ENCODE measurements at places on chromosomes 11 and 22.
A peak's percentile ranks its signal among the peaks of the same experiment; 100 is the strongest.

GRCh38 chr11:73262851-73263495, 9.2 kb upstream of the P2RY6 start:
- DNase-seq = no peak

DNA sequence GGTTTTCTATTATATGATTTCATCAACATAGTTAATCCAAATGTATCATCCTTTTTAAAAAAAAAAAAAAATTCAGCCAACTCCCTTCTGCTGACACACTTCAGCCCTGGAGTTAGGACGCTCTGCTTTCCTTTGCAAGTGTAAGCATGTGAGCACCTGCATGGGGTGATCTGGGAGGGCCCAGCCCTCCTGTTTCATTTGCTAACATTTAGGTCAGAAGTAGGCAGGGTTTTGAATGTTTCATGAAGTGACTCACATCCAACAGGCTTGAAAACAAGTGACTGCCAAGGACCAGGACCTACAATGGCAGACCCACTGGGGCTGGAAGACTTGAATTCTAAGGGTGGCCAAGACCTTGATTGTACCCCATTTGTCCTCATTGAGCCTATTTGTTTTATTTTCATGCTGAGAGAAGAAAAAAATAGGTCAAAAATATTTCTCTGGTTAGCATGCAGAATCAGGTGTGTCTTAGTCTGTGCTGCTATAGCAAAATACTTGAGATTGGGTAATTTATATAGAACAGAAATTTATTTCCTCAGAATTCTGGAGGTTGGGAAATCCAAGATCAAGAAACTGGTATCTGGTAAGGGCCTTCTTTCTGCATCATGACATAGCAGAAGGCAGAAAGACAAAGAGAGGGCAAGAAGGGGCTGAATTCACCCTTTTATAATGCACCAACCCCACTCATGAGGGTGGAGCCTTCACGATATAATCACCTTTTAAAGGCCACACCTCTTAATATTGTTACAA, 137.6 kb downstream of the CD44 start:
- DNase-seq = peak; percentile 57

DNA sequence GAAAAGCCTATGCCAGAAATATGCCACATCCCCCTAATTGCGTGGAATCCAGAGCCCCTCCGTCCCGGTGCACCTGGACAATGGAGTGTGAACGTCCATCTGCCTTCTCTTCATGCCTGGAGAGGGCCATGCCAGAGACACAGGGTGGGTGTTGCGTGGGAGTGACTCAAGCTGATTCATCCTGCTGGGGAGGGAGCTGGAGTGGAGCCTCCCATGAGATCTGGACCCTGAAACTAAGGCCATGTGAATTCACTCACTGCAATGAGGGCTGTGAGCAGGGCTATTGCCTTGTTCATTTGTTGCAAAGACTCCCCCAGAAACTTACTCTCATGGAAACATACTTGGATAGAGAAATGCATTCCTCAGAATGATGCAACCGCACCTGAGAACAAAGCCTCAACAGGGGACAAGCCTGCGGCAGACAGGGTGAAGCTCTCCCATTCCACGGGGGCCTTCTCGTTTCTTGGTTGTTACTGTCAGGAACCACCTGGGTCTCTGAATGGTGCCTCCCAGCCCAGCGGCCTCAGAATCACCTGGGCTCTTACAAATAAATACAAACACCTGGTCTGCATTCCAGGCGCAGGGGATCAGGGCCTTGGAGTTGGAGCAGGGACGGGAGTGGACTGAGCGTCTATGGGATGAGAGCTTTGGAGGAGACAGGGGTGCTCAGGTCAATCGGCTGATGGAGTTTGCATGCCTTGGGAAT, 1031.2 kb downstream of the BRD1 start:
- DNase-seq = no peak

DNA sequence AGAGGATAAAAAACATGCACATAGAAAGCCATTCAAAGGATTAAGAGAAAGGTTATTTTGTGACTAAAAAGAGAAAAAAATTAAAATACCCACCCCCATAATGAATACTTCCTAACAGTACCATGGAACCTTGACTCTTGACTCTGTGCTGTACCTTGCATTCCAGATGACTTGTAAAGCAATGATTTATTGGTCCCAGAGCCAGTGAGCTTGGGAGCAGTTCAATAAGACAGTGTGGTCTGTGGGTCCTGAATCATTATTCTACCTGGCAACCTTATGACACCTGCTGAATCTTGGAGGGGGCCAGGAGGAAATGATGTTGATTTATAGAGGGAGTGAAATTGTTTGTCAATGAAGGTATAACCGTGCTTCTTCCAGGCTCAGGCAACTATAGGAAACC, 34.2 kb upstream of the PAX6 start:
- no peak for DNase-seq

DNA sequence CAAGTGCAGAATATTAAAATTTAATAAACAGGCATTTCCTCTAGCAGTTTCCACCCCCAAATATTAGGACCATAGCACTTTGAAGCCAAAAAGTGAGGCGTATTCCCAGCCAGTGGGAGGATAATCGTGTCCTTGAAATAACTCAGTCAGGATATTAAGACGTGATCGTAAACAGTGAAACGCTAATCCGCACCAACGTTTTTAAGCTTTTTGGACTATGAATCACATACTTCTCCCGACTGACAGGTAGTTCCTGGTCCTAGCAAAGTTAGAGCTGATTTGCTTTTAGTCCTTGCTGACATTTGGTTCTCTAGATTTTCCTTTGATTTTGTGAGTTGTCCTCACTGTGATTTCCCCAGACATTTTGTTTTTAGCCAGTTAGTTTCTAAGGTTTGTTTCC, 197.1 kb upstream of the ARHGAP20 start:
- DNase-seq = no peak

DNA sequence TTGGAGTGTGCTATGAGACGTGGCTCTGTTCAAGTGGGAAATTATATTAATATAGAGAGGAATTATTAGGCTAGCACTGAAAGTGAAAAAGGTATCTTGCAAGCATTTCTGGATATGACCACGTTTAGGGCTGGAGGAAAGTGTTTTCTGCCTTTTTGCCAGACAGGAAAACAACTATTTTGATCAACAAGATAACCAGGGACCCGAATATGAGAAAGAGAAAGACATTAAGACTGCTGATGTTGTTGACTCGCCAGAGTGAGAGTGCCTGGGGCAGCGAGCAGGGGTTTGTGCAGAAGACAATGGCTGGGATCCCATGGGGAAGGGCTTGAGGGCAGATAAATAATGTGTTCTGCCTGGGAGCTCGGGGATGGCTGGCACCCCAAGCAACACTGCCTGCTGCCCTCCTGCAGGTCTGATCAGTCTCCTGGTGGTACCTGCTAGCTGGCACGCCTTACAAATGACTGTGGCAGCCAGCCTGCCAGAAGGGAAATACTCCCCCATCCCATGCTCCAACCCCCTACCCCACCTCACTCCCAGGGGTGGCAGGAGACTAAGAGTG, 23.1 kb upstream of the CHST1 start:
- DNase-seq = no peak

- no peak for DNase-seq
Observed at GRCh38 chr11:4211991-4212390, 117.4 kb downstream of the RRM1 start.

- DNase-seq = no peak
Observed at GRCh38 chr11:127902382-127902781, 685.0 kb downstream of the ETS1 start.

- DNase-seq = no peak
Observed at GRCh38 chr11:94217705-94218104, 86.7 kb upstream of the IZUMO1R start.

DNA sequence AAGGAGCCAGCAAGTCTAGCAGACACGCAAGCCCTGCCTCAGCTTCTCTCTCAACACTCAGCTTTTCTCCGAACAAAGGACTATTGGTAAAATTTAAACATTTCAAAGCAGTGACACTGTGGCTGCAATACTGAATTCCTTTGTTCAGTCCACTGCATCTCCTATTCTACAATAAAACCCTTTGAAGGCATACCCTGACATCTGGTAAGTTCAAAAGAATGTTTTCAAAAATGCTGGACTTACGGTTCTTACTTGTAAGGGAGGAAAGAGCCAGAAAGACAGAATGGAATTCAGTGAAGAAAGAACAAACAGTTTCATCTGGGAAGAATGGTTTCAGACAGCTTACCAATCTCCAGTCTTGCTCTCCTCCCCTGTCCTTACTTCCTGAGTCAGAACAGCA, 12.7 kb upstream of the OR8K1 start:
- DNase-seq = no peak

GRCh38 chr11:60995798-60996197, 24.3 kb downstream of the CD6 start:
- no peak for DNase-seq

GRCh38 chr11:91263496-91264365, 960.9 kb upstream of the FAT3 start:
- DNase-seq = no peak

DNA sequence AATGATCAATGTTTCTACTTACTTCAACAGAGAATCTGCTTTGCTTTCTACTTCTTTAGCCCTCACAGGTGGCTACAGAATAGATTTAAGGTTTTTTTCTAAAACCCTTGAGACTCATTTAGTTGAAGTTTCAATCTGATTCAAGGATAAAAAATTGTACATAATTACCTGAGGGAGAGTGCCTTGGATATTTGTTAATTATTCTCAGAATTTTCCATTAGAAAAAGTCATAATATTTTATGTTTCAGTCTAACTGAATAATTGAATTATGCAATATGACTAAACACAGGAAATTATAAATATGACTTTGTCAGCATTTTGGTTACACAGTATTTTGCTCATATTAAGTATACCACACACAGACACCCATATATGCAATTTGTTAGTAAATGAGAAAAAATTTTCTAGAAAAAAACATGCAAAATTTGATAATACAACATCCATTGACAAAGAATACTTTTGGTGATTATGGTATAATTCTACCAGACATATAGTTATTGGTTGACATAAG, at the start of gene OR8J3:
Gene OR8J3, minus strand, starts transcription at position 51 of the 511 bp plus-strand sequence. CDS start 2,483 bp downstream, outside the sequence.
- DNase-seq = no peak

DNA sequence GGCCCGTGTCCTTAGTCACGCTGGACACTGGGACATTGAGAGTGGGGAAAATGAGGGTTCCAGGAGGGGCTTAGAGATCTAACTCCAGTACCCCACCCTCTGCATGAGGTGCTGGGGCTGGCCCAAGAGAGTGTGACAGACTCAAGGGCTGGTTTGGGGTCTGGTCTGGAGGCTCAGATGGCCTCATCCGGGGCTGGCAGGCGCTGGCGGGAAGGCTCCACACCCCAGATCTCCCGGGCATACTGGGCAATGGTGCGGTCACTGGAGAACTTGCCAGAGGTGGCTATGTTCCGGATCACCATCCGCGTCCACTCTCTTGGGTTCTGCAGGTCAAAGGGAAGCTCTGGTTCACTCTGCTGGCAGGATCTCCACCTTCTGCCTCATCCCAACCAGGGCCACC, 2.5 kb upstream of the RASGRP2 start:
- DNase-seq = no peak

DNA sequence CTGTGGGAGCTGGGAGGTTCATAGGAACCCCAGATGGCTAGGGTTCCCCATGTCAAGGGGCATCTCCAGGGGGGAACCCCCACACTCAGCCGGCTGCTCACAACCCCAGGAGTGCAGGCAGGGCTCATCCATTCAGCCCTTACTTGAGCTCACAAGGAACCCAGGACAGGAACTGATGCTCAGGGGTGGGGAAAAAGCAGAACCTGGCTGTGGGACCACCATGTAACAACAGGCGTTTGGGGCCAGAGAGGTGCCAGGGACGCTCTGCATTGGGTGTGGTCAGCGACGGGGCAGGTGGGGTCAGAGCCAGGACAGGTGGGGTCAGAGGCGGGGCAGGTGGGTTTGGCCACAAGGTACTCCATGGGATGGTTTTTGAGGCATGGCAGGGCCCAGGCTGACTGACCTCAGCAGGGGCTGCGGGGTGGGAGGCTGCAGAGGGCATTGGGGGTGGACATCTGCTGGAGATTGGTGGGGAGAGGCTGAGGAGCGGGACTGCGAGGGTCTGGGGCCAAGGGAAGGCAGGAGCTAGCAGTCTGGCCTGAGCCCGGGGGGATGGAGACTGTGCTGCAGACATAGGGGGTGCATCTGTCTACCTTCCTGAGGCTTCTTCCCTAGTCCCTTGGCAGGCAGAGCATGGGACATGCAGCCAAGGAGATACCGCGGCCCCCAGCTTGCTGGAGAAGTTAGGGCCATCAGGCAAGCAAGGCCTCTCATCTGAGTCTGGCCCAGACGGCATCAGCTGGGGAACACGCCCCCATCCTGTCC, 34.0 kb upstream of the CARS1 start:
- no peak for DNase-seq

DNA sequence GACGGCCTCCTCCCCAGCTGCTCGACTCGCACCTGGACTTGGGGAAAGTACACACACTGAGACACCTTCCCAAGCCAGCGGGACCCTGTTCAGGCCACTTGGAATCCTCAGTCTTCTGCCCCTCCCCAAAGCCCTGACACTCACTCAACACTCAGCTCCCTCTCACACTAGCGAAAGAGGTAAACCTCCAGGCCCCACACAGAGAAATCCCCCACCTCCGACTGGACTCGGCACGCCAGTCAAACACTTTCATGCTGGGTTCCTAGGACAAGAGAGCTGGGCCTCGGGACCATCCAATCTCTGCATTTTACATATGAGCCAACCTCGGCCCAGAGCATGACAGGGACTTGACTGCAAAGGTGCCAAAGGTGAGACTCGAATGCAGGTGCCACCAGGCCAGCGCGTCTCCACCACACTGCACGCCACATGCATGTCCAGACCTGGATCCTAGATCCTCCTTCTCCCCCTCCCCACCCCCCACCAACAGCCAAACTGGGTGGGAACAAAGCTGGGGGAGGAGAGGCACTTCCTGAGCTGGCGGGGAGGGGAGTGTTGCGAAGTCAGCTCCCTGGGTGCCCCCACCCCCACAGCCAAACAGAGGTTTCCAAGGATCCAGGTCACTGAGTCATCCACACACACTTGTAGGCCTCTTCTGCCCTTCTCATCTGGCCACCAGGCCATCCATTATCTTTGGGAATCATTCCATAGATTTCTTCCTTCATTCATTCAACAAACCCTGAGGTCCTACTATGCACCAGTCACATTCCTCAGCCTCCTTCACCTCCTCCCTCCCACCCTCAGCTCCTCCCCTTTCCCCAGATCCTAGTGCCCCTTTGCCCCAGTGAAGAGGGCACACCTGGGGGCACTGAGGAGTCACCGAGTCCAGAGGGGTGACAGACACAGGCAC, 10.7 kb upstream of the CD5 start:
- DNase-seq = no peak

- DNase-seq = no peak
Observed at GRCh38 chr22:42937164-42937843, 77.6 kb downstream of the PACSIN2 start.

DNA sequence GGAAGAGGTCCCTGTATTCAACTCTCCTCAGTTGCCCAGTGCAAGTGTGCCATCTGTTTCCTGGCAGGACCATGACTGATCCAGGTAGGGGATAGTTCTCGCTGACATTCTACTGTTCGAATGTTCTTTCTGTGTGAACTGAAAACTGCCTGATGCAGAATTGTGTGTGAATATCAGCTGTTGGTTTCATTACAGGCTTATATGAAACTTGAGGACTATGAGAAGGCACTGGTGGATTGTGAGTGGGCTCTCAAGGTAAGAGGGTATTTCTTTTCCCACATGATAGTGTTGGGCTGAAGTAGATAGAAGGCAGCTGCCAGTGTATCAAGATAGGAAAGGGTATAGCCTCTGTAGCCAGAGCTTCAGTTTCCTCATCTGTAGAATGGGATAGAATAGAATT, 15.3 kb downstream of the TTC12 start:
- DNase-seq = no peak
